ENCODE measurements at places on chromosomes 1 and 21.

DNA sequence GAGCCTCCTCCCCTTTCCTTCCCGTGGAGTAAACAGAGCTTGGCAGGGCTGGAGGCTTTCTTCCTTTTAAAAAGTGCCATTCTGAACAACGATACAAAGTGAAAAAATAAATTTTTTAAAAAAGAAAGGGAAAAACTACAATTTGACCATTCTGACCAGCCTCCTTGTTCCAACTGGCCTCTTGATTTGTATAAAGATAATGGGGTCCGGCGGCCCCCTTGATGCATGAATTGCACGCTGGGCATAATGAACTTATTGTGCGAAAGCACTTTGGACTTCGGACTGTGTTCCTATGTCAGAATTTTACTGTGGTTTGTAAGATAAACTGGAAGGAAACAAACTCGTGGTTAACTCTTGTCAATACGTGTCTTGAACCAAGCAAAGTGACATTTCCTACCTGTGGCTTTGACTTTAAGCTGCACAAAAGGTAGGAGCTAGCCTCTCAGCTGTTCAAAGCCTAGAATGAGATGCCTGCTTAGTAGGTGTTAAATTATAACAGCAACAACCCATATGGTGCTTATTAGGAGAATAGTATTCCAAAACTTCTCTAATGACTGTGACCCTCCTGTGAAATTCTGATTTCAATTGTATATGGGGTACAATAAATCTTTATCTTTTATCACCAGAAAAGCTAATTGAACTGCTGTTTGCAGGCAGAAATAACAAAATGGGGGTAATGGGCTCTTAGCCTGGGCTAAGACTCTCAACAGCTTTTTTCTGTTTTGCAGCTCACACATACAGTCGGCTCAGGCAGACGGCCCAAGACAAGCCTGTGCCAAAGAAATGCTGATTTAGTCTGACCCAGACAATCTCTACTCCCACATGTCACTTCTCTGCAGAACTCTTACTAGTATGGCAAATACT lies 9.3 kb downstream of the IRF2BP2 start:
- DNase-seq, result peak; percentile 82

- DNase-seq, result peak; percentile 41
These were observed 954 bp downstream of the RSBN1 start for GRCh38 chr1:113811156-113811887.

DNA sequence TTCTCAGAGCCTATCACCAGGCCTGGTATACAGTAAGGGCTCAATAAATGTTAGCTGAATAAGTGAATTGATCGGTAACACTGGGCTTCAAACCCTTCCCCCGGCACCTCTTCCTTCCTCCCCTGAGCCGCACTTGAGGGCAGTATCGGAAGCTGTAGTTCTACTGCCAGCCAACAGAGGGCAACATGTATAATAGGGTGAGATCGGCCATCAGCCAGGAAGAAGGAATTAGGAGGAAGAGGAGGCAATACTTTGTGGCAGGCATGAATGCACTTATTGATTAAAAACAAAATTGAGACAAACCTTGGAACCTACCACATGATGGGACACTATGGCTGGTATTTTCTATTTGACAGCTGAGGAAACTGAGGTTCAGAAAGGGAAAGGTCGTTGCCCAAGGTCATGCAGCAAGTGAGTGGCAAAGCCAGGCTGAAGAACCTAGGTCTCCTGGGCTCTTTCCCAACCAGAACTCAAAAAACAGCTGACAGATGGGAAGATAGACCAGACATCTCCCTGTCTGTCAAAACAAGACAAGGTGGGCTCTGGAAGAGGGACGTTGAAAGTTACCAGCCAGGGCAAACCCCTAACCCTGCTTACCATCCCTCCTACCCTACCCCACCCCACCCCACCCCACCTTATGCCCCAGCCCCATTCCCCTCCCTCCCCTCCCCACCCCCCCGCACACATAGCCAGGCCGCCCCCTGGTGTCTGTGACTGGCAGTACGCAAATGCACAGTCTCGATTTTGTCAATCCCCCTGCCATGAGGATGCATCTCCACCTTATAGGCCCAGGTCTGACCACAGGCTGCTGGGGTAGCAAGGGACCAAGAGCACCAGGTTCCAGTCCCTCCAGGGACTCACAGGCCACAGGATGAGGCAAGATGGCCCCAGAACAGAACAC lies 107.3 kb upstream of the RUNX3 start:
- peak; percentile 40 for DNase-seq

DNA sequence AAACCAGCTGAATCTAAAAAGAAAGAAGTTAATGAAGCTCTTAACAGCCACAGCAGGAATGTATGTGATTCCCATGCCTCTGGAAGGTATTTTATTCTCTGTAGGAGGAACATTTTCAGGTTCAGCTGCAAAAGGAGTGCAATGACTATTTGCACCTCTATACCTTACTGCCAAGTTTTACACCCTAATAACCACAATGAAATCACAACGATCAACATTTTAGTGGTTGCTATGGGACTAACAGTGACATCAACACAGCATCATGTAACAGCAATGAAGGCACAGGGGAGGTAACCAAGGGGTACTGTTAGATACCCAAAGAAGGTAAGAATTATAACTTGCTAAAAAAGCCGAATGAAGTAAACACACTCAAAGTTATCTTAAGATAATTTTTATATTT lies 116.3 kb upstream of the HP1BP3 start:
- no peak for DNase-seq

GRCh38 chr1:161285521-161285920 lies 24.2 kb downstream of the MPZ start:
- DNase-seq, result no peak

GRCh38 chr1:30052178-30052577 lies 671.2 kb downstream of the MATN1 start:
- DNase-seq, result no peak
